ENCODE measurements at places on chromosomes 3 and 15. TPM values are rescaled to one million over a fixed set of nuclear protein-coding genes. Genes with fewer than 3 reads are reported as not detected.
A peak's percentile ranks its signal among the peaks of the same experiment; 100 is the strongest.

B3GNT5 gene
- total RNA-seq = 45.3 TPM

- DNase-seq = no peak
Measured at GRCh38 chr3:66803206-66803605, 194.9 kb upstream of the KBTBD8 start.

DNA sequence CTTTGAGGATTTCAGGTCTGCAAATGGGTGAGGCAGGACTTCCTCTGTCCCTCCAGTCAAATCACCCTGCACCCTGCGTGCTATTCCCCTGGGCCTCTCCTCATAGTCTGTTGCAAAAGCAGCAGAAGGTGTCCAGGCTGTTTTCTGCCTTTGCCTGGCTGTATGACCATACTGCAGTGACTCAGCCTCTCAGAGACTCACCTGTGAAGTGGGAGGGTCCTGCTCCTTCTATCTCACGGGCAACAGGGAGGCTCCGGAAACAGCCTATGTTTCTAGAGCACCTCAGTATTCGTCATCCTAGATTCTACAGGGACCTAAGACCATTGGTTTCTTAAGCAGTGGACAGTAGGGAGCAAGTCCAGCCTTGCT is 216.4 kb downstream of the TLE3 start:
- DNase-seq = no peak

CSK gene
- total RNA-seq = 59.7 TPM

- no peak for DNase-seq
Measured at GRCh38 chr3:78707609-78708008, 1060.2 kb downstream of the ROBO1 start.

GRCh38 chr3:123348471-123349200 is 100.3 kb downstream of the ADCY5 start:
- no peak for DNase-seq

DNA sequence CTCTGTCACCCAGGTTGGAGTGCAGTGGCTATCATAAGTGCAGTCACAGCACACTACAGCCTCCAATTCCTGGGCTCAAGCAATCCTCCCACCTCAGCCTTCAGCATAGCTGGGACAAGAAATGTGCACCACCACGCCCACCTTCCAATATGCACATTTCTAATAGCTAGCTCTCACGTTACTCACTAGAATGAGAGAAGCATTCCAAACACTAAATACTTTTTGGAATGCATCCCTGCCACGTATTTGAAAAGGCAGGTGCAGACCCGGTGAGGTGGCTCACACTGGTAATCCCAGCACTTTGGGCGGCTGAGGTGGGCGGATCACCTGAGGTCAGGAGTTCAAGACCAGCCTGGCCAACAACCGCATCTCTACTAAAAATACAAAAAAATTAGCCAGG is 7.6 kb upstream of the TCF12 start:
- DNase-seq = no peak

GRCh38 chr3:42547401-42547945 is 34.3 kb downstream of the SEC22C start:
- peak; percentile 77 for DNase-seq

PPP1R14D gene
- 118 TPM for total RNA-seq

PLA2G4E gene
- total RNA-seq = not detected

GRCh38 chr15:64193971-64194370 is 31.1 kb upstream of the PPIB start:
- no peak for DNase-seq

GRCh38 chr15:93250209-93250608 is 161.2 kb upstream of the RGMA start:
- DNase-seq = no peak

- DNase-seq = no peak
Measured at GRCh38 chr3:16455966-16456365, 57.5 kb downstream of the RFTN1 start.

ANKDD1A gene
- 2.8 TPM for total RNA-seq

DNA sequence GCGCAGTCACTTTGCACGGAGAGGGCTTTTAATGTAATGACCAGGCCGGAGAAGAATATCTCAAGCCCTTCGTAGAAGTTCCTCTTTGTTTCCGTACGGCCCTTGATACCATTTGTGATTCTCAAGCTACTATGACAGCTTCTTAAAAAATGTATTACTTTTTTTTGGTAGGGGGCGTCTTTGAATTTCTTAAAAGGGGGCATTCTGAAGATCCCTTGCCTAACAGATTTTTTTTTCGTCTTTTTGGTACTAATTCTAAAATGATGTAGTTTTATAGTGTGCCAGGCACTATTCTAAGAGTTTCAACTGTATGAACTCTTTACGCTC is 614.0 kb downstream of the MCTP2 start:
- no peak for DNase-seq

PRSS50 gene
- total RNA-seq = not detected

CLSTN2 gene
- total RNA-seq = 2.7 TPM

- DNase-seq = no peak
Measured at GRCh38 chr3:58621086-58621830, 44.1 kb upstream of the FAM107A start.

DNA sequence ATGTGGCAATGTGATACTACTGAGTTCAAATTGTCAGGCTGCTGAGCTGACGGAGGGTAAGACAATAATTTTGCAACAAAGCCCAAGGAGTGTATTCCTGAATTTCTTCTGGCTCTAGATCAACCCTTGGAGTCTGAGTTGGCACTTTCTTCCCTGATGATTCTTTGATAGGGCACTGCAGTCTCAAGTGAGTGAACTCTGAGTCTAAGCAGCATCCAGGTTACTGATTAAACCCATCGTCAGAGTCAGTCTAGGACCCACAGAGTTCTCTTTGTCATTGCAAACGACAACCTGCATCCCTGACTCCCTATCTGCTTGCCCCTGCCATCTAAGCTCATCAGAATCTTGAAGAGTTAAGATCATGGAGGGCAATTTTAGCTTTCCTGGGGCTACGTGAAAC is 58.6 kb downstream of the MME start:
- no peak for DNase-seq

GRCh38 chr3:134797741-134798451 is 2.8 kb downstream of the EPHB1 start:
- DNase-seq = no peak

- no peak for DNase-seq
Measured at GRCh38 chr3:134231131-134231530, 19.5 kb downstream of the RYK start.

DNA sequence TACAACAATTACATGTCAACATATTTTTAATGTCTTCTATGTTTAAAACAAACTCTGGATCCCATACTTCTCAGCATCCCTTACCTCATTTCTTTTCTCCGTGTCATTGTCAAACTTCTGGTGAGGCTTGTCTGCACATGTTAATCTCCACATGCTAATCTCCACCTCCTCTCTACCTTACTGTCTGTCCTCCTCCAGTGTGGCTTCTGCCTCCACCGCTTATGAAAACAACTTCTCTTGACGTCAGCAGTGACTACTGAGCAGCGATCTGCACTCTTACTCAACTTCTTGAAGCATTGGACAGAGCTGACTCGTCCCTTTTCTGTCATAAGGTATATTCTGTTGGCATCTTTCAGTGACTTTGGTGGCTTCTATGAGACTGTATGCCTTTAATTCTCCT is 338.2 kb upstream of the THRB start:
- no peak for DNase-seq

- DNase-seq = no peak
Measured at GRCh38 chr3:34012102-34012461, 213.7 kb downstream of the PDCD6IP start.

COLQ gene
- 0.68 TPM for total RNA-seq

ZDHHC3 gene
- 258 TPM for total RNA-seq

- DNase-seq = no peak
Measured at GRCh38 chr15:67855842-67856241, 16.0 kb upstream of the RNU6-1 start.

EOMES gene
- 0.32 TPM for total RNA-seq

DNA sequence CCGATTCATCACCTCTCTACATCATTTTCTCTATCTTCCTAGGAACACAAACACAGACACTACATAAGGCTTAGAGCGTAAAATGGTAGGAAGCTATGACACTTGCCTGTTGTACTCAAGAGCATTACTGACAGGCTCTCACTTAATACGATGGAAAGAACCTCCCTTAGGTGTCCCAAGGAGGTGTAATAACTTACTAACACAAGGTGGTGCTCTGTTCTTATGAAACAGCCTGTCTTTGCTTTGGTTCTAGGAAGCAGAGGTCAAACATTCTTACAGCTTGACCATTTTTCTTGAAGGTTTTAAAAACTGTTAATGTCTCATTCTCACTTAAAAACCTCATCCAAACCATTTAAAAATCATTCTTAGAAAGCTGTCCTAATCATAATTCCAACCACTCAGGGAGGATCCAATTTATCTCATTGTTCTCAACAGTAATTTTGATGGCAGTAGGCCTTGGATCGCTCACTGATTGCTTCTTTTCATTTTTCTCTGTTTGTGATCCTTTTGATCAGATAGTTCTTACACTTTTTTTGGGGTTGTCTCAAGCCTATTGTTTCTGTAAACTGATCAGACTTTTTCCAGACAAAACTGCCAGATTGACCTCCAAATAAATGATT is 317.8 kb upstream of the AGTR1 start:
- DNase-seq = no peak

- DNase-seq = no peak
Measured at GRCh38 chr3:95464346-95464745, 1350.0 kb upstream of the EPHA6 start.

GRCh38 chr15:36958606-36959005 is 141.7 kb downstream of the MEIS2 start:
- DNase-seq = no peak

APOD gene
- total RNA-seq = 118 TPM

- no peak for DNase-seq
Measured at GRCh38 chr3:33926998-33927605, 128.7 kb downstream of the PDCD6IP start.

- peak; percentile 53 for DNase-seq
Measured at GRCh38 chr3:72155391-72156064, 370.6 kb upstream of the PROK2 start.

- DNase-seq = no peak
Measured at GRCh38 chr3:169456900-169457299, 206.6 kb downstream of the MECOM start.

DNA sequence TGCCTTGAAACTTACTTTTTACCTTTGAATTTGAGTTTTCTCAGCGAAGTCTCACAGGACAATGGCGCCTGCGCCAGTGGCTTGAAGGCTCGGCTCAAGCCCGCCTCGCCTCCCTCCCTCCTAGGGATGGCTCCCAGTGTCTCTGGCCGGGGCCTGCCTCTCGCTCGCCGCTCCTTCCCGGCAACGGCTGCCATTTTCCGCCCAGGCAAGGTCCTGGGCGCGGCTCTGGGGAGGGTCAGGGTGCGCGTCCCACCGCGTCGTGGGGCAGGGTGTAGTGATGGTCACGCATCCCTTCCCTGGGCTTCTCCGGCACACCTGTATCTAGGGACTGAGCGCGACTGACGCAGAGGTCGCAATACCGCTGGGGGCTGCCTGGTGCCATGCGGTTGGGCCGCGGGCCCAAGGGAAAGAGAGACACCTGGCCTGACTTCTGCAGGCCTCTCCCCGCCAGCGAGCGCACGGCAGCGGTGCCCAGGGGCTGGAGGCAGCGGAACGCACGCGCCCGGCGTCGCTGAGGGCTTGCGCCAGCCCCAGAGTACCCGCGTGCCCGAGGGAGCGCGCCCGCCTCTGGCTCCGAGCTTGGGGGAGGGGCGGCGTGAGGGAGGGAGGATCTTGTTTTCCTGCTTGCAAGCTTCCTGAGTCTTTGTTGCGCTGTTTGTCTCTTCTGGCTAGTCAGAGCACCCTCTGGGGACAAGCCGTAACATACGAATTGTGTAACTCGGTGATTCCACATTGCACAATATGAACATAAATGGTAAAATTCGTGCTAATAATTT is 20.7 kb upstream of the FEM1B start:
- DNase-seq = peak; percentile 89

- DNase-seq = no peak
Measured at GRCh38 chr15:66895794-66896453, 169.5 kb upstream of the SMAD3 start.

LIPC gene
- total RNA-seq = 8.2 TPM

DNA sequence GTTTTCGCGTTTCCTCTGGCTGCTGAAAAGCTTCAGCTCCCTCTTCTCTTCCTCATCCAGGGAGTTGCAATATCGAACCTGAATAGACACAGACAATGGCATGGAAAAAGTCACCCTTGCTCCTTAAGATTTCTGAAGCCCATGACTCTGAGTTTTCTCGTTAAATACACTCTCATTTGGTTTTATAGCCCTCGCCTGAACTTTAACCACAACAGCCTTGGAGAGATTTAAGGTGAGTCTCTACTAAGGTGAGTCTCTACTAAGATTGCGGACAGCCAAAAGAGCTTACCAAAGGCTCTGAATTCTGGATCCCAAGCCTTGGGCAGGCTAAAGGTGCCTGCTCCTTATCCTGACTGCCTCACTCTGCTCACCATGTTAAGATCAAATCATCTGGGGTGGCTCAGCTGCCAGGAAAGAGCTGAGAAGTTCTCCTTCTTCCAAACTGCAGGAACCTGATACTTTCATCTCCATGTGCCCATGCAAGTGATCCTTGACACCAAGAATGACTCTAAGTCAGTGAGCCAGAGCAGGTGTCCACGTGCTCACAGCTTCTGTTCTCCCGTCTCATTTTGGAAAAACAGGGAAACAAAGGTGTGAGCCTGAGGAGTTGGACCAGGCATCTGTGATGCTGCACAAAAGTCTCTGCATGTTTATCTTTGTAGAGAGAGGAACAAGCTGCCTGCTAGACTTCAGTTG is 65.1 kb downstream of the PRICKLE2 start:
- DNase-seq = no peak

GOLGA8M gene
- total RNA-seq = not detected

PAQR5 gene
- total RNA-seq = 80.0 TPM

DNA sequence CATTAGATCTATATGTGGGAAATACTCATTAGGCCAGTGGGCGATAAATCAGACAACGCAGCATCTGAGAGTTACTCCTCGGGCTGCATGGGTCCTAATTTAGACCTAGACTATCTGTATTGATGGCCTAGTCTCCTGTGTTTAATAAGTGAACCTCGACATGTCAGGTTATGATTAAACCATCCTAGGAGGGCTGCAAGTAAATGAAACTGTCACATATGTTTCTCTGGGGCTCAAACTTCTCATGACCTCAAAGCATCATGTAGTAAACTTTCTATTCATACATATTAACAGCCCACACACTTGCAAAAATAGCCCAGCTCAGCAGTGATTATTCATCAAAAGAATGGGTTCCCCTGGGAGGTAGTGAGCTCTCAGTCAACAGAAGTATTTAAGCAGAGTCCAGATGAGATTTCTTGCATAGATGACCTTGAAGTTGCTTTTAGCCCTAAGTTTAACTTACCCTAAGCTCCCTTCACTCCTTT is 51.6 kb downstream of the RAB11A start:
- DNase-seq = no peak
